ENCODE measurements at places on chromosomes 13 and 19.
A peak's percentile ranks its signal among the peaks of the same experiment; 100 is the strongest.

GRCh38 chr13:97459215-97459777 lies 25.3 kb downstream of the RAP2A start:
- no peak for DNase-seq

DNA sequence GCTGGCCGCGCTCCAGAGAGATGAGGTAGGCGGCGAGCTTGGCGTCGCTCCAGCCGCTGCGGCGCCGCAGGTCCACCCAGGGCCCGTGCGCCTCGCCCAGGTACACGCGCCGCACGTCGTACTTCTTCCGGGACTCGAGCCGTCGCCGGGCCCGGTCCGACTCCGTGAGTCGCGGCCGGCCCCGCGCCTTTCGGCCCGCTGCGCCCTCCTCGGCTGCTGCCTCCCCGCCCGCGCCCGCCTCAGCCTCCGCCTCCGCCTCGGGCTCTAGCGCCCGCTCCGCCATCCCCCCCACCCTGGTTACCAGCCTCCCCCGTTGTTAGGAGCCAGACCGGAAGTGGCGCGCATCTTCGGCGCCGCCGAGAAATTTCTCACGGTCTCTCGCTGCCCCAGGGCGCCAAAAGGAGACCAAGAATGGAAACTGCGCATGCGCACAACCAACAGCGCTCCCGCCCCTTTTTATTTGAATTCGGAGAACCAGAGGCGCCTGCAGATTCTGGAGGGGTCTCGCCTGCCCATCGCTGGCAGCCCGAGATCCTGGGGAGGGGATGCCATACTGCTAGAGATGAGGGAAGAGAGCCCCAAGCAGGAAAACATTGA lies at the start of gene ZNF653:
Gene ZNF653, minus strand, starts transcription at position 336 of the 597 bp plus-strand sequence. Its CDS starts 53 bp downstream, at position 283.
- peak; percentile 93 for DNase-seq

DNA sequence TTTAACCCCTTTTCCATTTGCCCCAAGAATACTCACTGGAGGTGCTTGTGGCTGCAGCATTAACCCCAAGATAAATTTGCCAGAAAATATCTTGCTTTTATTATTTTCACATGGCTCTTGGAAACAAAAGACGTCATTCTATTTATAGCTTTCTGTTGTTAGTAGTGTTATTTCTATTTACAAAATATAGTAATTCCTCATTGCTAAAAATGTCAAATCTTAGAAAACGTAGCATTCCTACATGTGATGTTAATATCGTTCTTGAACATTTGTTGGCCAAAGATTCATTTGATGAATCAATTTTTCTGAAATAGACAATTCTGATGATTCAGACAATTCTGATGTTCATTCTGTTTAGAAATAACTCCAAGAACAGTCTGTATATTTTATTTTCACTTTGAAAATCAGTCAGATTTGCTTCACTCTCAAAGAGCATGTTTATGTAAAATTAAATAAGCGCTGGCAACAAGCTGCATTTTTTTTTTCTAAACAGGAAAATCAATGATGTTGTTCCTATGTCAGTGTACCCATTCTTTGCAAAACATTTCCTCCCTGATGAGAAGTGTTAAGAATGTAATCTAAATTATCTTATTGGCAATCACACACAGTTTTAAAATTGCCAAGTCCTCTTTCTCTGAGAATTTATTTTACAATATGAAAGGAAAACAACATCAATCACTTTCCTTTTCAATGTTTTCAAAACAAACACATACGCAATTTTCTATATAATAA lies 334.0 kb downstream of the KCTD12 start:
- DNase-seq = no peak

DNA sequence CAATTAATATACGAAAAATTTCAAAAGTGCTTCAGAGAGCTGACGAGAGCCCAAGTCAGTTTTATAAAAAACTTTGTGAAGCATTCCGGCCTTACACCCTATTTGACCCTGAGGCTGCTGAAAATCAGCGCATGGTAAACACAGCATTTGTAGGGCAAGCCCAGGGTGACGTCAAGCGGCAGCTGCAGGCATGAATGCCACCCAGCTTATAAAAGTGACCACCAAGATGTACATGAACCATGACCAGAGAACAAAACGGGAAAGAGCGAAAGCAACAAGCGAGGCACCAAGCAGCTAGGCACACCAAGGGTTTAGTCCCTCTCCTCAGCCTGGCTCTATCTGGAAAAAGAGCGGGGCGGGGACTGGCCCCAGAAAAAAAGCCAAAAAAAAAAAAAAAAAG lies 6.0 kb downstream of the SIGLEC11 start:
- DNase-seq = no peak

DNA sequence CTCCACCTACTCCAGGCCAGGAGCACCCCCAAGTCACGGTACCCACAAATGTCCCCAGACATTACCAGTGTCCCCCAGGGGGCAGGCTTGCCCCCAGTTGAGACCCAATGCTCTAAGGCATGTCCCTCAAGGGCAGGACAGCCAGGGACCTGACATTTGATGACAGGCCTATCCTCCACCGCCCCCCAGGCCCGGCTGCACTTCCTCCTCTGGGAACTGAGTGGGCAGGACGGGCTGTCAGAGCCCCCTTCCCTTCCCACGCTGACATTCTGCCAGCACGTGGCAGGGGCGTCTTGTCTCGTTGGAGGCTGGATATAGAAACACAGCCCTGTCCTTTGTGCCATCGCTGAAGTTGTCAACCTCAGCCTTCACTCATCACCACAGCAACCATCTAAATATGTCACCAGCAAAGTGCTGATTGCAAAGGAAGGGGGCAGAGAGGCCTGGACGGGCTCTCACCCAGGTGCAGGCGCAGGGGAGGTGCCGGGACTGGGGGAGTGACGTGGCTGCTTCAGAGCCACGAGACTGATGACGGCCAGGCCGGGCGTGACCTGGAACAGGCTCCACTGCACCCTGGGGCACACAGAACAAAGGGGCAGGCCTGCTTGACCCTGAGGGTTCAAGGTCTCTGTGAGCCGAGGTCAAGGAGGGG lies 38.4 kb downstream of the GNG7 start:
- DNase-seq = no peak

DNA sequence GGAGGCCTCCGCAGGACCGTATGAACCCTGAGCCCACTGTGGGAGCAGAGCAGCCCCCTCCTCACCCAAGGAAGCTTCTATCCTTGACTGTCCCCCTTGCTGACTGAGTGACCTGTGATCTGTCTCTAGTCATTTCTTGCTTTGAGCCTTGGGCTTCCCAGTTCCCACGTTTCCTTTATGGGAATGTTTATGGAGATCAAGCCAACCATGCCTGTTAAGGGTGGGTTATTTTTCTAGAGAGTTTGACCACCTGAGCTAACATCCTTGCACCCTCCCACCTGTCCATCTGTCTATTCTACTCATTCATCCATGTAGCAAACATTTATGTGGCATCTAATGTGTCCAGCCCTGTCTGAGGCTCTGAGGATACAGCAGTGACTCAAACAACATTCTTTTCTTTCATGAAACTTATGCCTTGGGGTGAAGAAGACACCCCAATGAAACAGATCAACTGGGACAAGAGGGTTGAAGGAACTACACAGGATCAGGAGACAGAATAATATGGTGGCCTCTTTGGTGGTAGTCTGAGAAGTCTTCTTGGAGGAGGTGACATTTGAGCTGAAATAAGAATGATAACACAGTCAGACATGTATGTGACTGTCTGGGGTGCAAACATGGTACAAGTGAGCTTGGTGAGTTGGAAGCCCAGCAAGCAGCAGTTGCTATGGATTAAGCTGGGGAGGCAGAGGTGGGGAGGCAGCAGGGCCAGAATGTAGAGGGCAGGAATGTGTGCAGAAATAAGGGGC lies 30.5 kb downstream of the CERS4 start:
- no peak for DNase-seq

DNA sequence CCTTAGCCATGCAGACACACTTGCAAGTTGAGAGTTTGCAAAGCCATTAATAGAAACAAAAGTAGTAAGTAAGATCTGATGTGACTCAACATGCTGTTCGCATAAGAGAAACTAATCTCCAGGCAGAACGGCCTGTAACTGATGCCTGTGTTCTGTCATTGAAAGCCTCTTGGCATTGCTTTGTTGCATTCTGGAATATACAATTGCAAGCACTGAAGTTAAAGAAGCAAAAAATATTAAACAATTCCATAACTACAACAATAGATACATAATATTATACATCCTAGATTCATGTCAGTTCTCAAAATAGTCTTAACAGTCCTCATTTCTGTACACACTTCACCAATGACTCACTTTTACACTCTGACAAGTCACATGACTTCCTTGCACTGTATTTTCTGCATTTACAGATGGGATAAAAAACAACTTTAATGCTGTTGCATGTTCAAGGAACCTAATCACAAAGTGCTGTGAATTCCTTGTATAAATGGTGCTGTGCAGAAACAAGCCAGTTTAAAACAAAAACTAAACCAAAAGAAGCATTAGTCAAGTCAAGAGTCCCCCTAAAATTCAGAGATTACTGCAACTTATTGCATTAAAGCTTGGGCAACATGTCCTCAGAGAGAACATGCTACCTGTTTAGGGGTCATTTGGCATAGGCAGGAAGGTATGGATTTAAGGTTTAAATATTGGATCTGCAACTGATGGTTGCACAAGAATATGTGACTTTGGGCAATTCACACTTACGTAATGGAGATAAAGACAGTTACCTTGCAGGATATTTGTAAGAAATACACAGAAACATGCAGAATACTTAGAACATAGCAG lies 79.5 kb upstream of the SERP2 start:
- no peak for DNase-seq

GRCh38 chr19:38277969-38278680 lies 13.8 kb downstream of the SPINT2 start:
- no peak for DNase-seq

GRCh38 chr19:48639483-48640375 lies 2.5 kb upstream of the DBP start:
- DNase-seq = peak; percentile 87

All from vagina (tissue), 2 donors.